NCI-H446 treated with DMSO at 0.1 percent for 48 hours (cell line): ENCODE measurements at places on chromosomes 2 and 18.

DNA sequence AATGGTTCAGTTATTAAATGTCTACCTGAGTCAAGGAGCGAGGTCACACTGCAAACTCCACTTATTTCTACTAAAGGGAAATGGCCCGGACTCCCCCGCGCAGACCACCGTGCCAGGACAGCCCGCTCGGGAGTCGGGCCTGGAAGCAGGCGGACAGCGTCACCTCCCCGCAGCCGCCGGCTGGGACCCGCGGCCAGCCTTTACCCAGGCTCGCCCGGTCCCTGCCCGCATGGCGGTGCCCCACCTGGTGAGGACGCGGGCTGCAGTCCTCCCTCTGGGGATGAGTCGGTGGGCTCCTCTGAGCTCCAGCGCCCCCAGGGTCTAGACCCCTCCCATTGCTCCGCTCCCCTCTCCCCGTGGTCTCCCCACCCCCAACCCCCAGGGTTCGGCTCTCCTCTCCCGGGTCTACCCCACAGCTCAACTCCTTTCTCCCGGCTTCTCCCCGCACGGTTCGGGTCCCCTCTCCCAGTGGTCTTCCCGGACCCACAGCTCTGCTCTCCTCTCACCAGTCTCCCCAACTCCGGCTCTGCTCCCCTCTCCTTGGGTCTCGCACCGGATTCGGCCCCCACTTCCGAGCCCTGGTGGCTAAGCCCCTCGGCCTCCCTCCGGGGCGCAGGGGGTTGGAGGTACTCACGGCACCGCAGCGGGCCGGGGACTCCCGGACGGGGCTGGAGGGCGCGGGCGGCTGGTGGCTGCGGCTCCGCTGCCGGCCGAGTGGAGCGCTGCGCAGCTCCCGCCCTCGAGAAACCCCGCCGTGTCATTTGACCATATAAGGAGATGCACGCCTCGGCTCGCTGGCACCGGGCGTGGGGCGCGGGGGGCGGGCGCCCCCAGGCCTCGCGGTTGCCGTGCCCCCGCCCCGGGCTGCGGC is at the start of gene FHL2:
Gene FHL2 (minus strand): TSS at position 716 of the 871 bp plus-strand sequence. CDS start 12,535 bp downstream, outside the sequence.
- peak; percentile 58 for DNase-seq

- DNase-seq, result no peak
Measured at GRCh38 chr2:199456383-199457146, 1.2 kb downstream of the SATB2 start.

- DNase-seq, result no peak
Measured at GRCh38 chr18:45774065-45774521, 50.1 kb downstream of the SLC14A1 start.

- no peak for DNase-seq
Measured at GRCh38 chr2:108945969-108946368, 43.1 kb downstream of the EDAR start.

DNA sequence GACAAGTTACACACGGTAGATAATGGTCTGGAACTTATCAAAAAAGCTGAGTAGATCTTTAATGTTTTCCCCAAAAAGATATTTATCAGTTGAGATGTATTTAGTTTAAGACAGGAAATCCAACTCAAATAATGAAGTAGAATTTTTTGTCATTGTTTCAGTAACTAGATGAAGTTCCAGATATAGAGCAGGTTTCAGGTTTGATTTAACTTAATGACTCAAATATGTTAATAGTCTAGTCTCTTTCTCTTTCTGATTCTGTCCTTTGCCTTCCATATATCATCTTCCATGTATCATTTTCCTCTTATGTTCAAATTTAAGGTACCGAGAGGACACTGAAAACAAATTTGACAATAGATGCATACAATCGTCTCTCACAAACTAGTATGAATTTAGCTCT is 23.6 kb upstream of the DOCK10 start:
- DNase-seq, result no peak

DNA sequence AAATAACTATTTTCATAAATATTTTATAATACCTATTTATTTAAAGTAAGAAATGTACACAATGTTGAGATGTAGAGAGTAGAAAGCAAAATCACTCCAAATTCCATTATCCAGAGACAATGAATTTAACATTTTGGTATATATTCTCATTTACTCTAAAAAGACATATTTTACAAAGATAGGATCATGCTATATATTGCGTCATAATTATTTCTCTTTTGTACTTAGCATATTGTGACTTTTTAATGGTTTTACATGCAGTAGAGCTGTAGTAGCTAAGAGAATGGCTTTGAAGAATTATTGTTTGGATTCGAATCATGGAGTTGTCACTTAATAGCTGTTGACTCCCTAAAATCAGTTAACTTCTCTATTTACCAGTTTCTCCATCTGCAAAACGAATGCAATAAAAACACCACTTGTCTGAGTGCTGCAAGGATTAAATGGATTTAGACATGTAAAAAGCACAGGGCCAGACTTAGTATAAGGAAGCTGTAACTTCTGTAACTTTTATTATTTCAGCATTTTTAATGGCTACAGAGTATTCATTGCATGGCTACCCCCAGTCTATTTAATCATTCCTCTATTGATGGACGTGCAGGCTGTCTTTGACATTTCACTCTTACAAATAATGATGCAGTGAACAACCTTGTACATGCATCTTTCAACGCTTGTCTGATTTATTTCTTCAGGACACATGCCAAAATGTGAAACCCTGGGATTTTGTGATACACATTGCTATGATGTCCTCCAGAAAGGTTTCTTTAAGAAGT is 33.2 kb downstream of the KCNS3 start:
- no peak for DNase-seq

- DNase-seq, result no peak
Measured at GRCh38 chr2:232480201-232481190, 7.1 kb downstream of the ECEL1 start.

DNA sequence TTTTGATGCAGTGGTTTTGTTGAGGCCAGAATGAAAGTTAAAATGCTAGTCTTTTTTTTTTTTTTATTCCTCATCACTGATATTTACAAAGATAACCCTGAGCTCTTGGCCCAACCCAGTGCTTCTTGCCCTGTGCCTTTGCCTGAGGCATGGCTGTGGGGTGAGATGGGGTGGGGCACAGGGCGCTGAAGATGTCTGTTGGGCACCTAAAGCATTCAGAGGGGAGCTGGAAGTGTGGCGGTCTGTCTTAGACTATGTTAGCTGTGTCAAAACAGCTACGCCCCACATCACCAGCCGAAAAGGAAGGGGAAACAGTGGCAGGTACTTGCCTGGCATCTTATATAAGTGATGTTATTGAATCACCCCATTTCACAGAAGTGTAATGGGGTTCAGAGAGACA is 20.7 kb downstream of the TOGARAM2 start:
- DNase-seq, result no peak

DNA sequence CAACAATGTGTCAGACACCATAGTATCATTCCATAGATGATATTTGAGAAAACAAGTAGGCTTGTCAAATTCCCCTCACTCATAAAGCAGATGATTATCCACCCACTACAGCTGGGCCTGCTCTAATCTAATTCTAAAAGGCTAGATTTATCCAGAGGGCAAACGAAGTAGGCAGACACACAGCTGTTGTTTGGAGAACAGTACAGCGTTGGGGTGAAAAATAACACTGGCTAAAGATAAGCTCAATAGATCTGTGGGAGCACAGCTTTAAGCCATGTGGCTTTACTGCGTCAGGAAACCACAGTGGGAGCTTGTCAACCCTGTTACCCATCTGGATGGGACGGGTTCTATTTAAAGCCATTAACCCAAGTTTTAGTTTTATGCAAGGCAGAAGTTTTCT is 48.9 kb upstream of the COBLL1 start:
- no peak for DNase-seq

GRCh38 chr18:62739911-62740310 is 24.6 kb downstream of the PHLPP1 start:
- no peak for DNase-seq

DNA sequence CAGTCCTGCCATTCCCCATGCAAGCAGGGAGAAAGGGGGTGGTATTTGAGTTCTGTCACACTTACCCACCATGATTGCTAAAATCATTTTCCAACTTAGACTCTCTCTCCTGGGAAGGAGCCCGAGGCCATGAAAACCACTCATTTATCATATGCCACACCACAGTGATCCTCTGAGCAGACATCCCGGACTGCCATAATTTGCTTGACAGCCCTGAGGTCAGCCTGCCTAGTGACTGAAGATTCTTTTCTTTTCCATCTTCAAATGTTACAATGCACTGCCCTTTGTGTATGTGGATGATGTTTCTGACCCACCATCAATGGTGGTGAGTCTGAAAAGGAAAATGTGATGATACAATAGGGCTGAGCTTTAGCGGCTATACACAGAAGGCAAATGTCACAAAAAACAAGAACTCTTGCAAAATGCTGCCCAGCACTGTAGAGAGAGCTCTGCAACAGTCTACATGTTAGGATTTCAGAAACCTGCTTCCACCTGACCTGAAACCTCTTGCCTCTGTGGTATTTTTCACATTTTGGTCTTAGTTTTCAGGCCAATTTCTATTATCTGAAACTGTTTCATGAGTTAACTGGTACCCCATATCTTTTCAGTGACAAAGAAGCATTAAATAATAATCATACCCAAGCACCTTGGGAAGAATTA is 272.8 kb downstream of the ZNF385B start:
- DNase-seq, result no peak

- no peak for DNase-seq
Measured at GRCh38 chr18:7598167-7599047, 31.3 kb downstream of the PTPRM start.
